ENCODE measurements at places on chromosomes 11 and 22. TPM values are rescaled to one million over a fixed set of nuclear protein-coding genes. Genes with fewer than 3 reads are reported as not detected.

- H3K27me3 ChIP-seq: no peaks in the 10 kb centered on the region
- no peak for DNase-seq
- no peaks in the 10 kb centered on the region for H3K36me3 ChIP-seq
- H3K27ac ChIP-seq: no peak overlapping the region
Measured at GRCh38 chr11:84413549-84413948, 1127.4 kb upstream of the CCDC90B start.

DNA sequence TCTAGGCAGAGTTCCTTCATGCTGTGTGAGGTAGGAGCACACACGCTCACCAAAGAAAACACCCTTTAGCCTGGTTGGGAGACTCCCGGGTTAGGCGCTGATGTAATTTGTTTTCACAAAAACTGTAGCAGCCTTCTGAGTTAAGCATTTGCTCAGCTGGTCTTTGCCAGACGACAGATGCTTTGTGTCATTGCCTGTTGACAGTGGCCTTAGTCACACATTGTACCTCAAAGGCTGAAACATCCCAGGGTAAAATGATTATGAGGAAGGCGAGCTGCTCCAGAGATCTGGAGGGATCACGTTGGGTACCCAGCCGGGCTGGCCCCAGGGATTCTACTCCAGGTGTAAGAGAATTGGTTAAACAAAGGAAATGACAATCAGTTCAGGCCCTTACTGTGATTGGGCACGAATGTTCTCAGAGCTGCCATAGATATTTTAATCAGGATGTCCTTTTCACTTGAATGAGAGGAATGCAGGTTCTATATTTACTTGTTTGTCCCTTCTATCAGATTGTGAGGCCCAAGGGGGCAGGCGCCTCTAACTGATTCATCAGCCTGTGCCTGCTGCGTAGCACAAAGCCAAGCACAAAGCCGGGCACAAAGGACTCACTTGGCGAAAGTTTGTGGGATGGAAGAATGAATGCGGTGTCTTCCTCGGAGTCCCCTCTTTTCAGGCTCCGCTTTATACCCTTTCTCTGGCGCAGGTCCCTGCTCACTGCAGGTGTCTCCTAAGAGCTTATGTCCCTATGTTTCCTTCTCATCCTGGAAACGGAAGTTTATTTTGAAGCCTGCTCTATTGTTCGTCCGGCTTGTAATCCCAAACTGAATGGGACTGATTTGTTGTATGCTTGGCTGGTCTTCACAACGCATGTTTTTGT is 47.1 kb downstream of the ADM start:
- no peaks in the 10 kb centered on the region for H3K4me1 ChIP-seq
- no peaks in the 10 kb centered on the region for H3K36me3 ChIP-seq
- H3K27me3 ChIP-seq: no peaks in the 10 kb centered on the region
- peak overlapping the region; percentile 26 for H3K27ac ChIP-seq
- peak; percentile 60 for DNase-seq

The SCO2 gene
- total RNA-seq: 2.6 TPM

DNA sequence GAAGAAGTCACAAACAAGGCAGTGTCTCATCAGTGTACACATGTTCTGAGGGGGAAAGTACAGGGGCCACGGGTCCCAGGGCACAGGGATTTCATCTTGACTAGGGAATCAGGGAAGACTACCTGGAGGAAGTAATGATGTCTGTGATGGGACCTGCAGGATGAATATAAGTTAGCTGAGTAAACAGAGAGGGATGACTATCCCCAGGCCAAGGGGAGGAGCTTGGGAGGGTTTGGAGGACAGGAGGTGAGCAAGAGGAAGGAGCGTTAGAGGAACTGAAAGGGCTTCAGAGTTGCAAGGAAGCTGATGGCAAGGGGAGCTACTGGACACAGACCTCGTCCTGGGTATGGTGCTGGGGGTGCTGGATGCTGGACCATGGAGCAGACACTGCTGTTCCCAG is 56.4 kb downstream of the TRAF6 start:
- H3K27me3 ChIP-seq: no peaks in the 10 kb centered on the region
- H3K4me3 ChIP-seq: no peak overlapping the region
- DNase-seq: no peak

The HEPHL1 gene
- total RNA-seq: 0.24 TPM

The GAL3ST1 gene
- 0.50 TPM for total RNA-seq

The FSHB gene
- total RNA-seq: not detected

- peak; percentile 81 for DNase-seq
- H3K36me3 ChIP-seq: no peaks in the 10 kb centered on the region
- H3K4me3 ChIP-seq: no peak overlapping the region
- H3K27ac ChIP-seq: no peak overlapping the region
Measured at GRCh38 chr11:102010776-102011494, 36.3 kb upstream of the CFAP300 start.

The PGM2L1 gene
- total RNA-seq: 11.4 TPM

DNA sequence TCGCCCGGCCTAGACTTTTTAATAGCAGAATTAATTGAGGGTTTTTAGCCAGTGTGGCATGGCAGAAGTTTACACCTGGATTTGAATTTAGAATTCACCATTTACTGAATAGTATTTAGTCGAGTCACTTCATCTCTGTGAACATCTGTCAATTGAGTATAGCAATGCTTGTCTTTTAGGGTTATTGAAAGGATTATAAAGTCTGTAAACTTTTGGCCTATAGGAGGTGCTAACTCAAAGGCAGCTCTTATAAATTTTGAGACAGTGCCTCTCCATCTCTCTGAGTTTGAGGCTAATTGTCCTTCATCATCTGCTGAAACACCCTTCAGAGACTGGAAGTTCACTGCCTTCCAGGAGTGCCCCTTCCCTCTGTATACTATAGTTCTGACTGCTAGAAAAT is 205.0 kb downstream of the NELL1 start:
- no peak for DNase-seq
- no peak overlapping the region for H3K27ac ChIP-seq
- no peaks in the 10 kb centered on the region for H3K27me3 ChIP-seq
- H3K4me1 ChIP-seq: no peaks in the 10 kb centered on the region
- no peaks in the 10 kb centered on the region for H3K36me3 ChIP-seq
- H3K4me3 ChIP-seq: no peak overlapping the region

DNA sequence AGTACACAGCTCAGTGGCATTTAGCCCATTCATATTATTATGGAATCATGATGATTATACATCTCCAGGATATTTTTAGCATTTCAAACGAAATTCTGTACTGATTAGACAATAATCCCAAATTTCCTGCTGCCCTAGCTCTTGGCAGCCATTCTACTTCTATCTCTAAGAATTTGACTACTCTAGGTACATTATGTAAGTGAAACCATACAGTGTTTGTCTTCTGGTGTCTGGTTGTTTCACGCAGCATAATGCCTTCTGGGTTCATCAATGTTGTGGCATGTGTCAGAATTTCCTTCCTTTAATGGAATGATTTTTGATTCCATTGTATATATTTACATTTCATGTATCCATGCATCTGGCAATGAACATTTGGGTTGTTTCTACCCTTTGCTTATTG is 517.7 kb downstream of the ETS1 start:
- H3K4me1 ChIP-seq: no peaks in the 10 kb centered on the region
- no peaks in the 10 kb centered on the region for H3K36me3 ChIP-seq
- H3K27me3 ChIP-seq: no peaks in the 10 kb centered on the region
- no peak overlapping the region for H3K4me3 ChIP-seq
- DNase-seq: no peak
